ENCODE measurements at places on chromosomes 1 and 21. TPM values are rescaled to one million over a fixed set of nuclear protein-coding genes. Genes with fewer than 3 reads are reported as not detected.

The TSPAN1 gene
- 4.7 TPM for total RNA-seq

The HSPA6 gene
- total RNA-seq = 1.4 TPM

The LCE2A gene
- total RNA-seq = not detected

The F3 gene
- 18.4 TPM for total RNA-seq

The SIM2 gene
- 18.3 TPM for total RNA-seq

The HSPB7 gene
- total RNA-seq = 1.6 TPM

The ALX3 gene
- not detected for total RNA-seq

The GBP7 gene
- total RNA-seq = not detected

The G0S2 gene
- 2.3 TPM for total RNA-seq

All from esophagus mucosa (tissue), 1 donor.